ENCODE measurements at places on chromosomes 13 and 19.

- no peak for DNase-seq
Measured at GRCh38 chr13:37067874-37068273, 8.4 kb upstream of the SUPT20H start.

GRCh38 chr13:23673354-23673753, 103.1 kb downstream of the TNFRSF19 start:
- peak; percentile 69 for DNase-seq

- DNase-seq: no peak
Measured at GRCh38 chr13:73993661-73994060, 140.5 kb downstream of the KLF12 start.

DNA sequence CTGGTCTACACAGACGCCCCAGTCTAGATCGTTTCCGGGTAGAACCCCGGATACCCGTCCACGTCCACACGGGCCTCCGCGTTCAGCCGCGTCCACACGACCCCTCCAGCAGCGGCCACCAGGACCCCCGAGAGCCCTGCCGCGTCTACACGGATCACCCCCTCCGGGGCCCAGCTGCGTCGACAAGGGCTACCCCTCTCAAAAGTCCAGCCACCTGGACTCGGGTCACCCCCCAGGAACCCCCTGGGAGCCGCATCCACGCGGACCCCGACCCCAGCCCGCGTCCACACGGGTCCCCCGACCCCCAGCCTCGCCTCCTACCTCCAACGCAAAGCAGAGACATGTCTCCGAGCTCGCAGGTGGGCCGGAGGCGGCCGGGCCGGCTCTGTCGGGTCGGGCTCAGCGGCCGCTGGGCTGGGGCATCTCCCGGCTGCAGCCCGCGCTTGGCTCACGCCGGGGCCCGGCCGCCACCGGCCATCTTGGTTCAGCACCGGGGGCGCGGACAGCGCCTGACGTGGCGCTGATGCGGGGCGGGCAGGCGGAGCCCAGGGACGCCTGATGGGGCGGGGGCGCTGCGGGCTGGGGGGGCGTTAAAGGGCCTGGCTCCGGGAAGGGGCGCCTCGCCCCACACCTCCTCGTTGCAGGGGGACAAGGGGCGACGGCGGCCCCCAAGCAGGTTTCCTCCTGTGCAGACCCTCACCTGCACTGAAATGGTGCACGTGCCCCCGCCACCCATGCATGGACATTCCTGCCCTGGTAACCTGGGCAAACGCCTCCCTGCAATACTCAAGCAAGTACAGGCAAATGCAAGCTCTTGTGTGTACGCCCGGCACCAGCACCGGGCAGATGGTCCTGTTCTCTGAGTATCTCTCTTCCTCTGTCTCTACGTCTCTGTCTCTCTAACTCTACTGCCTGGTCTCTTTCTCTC, at the start of gene UNC13A:
TSS of gene UNC13A (minus strand) at position 498 of the 928 bp plus-strand sequence. CDS start at position 343, 155 bp downstream.
- no peak for DNase-seq

DNA sequence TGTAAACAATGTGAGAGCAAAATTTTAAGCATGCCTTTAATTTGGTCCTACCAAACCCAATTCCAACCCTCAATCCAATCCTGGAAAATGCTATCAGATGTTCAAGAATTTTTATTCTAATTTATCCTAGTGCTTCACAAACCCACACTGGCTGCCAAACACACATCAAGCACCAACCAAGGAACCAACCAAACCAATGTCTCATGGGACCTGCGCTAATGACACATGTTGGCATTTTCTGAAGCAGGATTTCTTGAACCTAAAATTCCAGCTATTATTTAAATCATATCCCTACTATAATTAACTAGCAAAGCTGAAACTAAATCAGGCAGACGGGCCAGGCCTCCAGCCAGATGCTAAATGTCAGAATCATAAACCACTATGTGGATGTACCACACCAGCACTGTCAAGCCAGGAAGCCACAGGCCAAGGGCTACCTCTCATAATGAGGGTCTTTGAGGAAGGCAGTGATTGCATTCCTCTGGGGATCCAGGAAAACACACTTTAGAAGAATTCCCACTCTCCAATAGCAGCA, 5.8 kb downstream of the LATS2 start:
- no peak for DNase-seq

GRCh38 chr19:35000338-35000646, 169 bp downstream of the GRAMD1A start:
- no peak for DNase-seq

DNA sequence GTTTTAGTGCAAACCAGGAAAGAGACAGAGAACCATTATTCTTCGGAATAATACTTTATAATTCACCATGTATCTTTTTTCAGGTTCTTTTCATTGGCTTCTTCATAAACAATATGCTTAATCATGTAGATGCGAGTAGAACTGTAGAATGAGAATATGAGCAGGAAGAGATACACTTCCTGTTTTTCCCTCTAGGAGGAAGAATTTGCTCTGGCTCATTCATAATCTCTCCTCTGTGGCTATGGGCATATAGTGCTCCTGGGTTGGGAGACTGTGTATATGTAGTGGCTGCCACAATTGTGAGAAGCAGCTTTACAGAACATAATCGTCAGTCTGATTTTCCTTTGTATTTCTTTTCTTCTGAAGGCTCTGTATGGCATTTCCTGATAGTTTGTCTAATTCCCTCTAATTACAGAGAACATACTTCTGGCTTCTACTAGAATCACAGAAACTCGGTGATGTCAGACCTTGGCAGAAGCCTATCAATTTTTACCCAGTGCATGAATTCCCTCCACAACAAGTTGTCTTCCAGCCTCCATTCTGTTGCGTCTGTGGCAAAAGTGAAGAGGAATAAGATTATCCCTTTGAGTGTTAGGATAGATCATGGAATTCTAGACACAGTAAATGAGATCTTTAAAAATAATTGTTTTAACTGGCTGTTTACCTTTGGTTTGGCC, 2.9 kb upstream of the DCLK1 start:
- no peak for DNase-seq

DNA sequence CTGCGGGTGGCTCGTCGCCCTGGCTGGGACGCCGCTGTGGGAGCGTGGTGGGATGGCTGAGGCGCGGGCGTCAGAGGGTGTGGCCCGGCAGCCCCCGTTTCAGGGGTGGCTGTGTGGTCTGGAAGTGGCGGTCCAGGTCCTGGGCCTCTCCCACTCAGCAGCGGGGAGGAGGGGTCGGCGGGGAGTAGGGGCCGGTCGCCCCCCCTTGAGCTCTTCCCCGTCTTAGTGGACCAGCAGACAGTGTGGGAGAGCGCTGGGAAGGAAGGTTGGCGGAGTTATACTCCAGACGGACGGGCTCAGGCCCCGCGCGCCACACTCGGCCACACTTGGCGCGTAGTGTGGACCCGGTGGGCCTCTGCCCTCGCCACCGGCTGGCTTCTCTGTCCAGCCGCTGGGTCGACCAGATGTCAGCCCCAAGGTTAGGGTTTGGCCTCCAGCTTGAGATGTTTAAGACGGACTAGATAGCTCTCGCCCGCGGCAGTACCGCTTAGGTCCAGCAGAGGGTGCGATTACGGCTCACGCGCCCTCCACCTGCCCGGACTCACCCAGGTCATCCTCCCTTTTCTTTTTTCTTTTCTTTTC, 21.7 kb upstream of the ZNF429 start:
- DNase-seq: no peak

- DNase-seq: no peak
Measured at GRCh38 chr19:6229951-6230712, 49.6 kb downstream of the MLLT1 start.

DNA sequence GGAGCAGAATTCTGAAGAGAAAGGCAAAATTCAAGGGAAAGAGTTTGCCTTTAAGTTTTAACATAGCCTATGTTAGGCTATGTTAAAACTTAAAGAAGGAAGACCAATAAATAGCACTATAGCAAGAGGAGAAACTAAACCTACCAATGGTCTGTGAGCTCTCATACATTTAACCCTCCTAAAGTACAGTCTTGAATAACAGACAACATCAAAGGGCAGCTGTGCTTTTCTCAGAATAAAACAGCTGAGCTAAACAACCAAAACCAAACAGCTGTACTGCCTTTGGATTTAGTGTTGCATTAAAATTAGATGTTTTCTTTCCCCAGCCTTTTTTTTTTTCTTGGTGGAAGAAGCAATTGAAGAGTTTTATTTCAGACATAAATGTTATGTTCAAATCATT, 34.0 kb downstream of the KLF5 start:
- no peak for DNase-seq

- DNase-seq: no peak
Measured at GRCh38 chr19:55440411-55441105, 2.5 kb downstream of the SHISA7 start.

DNA sequence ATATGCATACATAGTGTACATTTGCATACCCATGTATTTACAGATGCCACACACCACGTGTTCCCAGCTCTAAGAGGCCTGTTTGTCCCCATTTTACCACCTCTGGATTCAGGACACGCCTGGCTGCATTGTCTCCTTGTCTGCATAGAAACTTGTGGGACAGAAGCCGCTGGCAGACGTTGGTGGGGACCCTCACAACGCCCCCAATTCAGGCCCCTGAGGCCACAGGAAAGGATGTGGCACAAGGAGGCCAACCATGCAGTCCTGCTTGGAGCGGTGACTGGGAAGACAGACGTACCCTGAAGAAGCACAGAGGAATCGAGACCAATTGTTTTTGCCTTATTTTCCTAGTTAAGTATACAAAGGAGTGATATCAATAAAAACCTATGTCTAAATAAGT, 96.1 kb downstream of the ANKRD10 start:
- no peak for DNase-seq

DNA sequence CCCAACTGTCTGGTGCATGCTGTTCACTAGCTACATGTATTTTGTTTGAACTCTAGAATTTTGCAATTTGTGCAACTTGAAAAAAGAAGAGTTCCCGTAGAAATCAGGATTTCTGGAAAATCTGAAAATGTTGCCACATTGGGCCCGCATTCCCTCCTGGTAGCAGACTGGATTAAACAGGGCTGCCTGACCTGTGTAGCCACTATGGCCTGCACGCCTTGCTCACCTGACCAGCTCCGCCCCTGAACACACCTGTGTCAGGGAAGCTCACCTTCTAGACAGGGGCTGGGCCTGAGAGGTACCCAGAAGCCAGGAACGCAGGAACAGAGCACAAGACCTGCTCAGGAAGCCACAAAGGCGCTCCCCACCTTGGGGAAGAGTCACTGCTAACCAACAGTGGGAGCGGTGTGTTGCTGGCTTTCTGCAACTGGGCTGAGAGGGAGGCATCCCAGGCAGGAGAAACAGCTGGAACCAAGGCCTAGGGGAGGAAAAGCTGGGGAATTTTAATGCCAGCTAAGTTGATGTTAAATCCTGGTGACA, 106.5 kb downstream of the UQCRFS1 start:
- no peak for DNase-seq

GRCh38 chr19:19067276-19068072, 3.7 kb downstream of the SLC25A42 start:
- no peak for DNase-seq

GRCh38 chr13:104461049-104461448, 1394.8 kb upstream of the SLC10A2 start:
- no peak for DNase-seq

GRCh38 chr19:51568456-51568855, 2.6 kb upstream of the ZNF175 start:
- no peak for DNase-seq

- DNase-seq: no peak
Measured at GRCh38 chr19:10044390-10044789, 31.1 kb downstream of the RDH8 start.

Measured in renal cortical epithelial cell (primary cell).